ENCODE measurements at places on chromosomes 2 and 18.

GRCh38 chr2:20444101-20444992 is 2.5 kb upstream of the RHOB start:
- no peak for DNase-seq

- DNase-seq = no peak
These were observed 22.7 kb downstream of the CNNM4 start for GRCh38 chr2:96783388-96783787.

DNA sequence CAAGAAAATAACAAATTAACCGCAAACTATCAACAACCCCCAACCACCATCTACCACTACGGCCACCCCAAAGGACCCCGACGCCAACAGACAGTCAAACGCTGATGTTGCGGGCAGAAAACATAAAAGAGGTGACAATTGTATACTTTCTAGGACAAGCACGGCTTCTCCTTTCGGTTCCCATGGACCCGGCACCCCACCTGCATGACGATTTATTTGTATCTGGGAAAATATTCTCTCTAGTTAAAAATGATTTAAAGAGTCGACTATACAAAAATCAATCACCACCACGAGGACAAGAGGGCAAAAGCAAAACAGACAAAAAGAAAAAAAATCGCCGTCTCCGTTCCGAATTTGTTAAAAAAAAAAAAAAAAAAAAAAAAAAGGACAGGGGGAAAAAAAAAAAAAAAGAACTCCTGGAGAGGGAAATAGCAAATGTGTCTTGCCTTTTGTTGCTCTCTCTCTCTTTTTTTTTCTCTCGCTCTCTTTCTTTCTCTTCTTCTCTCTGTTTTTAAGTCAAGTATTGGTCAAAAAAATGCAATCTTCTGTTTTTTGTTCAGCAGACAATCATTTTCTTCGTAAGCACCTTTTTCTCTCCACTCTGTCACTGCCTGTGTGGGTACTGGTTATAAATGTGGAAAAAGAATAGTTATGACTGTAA is 3.6 kb downstream of the SIX3 start:
- DNase-seq = no peak

GRCh38 chr2:18552351-18553077 is 7.9 kb downstream of the RDH14 start:
- DNase-seq = no peak

- DNase-seq = no peak
These were observed 14.7 kb downstream of the CPLX4 start for GRCh38 chr18:59303656-59304195.

DNA sequence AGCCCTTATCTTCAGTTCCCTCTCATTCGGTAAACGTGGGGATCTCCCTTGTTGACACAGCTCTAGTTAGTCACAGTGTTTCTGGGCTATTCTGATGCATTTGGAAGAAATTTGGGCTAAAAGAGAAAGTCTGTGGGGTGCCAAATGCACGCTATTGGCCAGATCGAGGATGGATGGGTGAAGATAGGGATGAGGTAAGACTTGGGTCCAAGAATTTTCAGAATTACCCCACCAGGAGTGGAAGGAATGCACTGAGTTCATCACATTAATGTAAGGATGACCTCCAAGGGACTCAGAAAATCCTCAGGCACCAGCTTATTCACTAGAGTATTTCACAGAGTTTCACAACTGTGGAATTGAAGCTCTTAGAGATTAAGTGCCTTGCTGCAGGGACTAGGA is 49.3 kb downstream of the NRP2 start:
- no peak for DNase-seq

GRCh38 chr2:70123051-70123828 is 36.0 kb downstream of the PCBP1 start:
- peak; percentile 22 for DNase-seq

DNA sequence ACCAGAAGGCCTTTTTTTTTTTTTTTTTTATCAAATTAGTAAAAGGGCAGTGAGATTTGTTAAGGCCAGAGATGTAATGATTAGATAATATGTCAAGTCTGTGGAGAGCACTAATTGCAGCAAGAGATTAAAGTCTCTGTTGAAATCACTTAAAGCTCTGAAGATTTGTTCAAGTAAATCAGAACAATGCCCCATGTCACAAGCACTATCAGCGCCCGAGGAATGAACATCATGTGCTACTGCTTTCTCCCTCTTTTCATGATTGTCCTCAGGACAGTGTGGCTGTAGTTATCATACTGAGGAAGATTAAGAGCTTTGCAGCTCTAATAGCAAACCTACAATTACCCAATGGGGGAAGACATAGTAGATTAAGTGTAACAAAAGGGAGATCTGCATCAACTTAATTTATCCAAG is 71.1 kb downstream of the TDRD15 start:
- DNase-seq = no peak

GRCh38 chr2:13009027-13009642 is 292.4 kb downstream of the TRIB2 start:
- no peak for DNase-seq

DNA sequence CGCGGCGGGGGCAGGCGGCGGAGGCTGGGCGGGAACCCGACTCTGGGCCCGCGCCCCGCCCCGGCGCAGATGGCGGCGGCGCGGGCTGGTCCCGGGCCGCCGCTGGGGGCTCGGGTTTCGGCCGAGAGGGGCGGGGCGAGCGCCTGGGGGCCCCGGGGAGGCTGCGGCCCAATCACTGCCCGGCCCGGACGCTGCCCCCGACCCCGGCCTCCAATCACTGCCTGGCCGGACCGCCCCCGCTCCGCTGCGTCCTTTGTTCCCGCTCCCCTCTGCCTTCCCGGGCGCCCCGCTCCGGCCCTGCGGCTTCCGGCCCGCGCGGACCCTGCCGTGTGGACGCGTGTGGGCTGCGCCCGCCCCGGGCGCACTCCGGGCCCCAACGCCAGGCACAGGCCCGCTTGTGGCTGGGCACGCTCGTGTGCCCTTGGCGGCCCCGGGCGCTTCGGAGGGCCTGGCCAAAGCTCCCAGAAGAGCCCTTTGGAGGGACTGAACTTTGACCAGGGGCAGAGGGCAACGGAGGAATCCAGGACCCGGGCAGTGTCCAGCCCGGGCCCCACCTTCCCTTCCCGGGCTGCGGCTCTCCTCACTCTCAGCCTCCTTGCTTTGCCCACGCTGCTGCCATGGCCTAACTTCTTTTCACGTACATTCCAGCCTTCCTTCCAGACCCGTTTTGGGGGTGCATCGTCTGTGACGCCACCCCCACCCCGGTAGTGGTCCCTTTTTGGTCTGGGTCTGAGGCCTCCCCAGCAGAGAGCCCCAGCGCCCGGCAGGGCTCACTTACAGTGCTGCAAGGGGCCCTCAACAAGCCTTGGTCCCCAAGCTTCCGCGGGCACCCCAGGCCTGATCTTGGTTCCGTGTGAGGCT is 27.1 kb upstream of the PTMA start:
- peak; percentile 81 for DNase-seq

DNA sequence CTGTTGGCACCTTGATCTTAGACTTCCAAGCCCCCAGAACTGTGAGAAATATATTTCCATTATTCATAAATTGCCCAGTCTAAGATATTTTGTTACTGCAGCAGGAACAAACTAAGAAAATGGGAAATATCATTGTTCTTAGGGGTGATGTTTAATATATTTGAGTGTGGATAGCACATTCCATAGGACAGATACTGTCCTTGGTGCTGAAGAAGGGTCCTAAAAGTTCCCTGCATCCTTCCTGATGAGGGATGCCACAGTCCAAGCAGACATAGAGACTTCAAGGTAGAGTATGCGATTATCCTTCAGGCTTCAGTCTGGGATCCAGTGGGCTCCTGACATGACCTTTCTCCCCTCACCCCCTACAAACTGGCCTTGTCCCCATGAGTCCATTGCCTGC is 689.0 kb downstream of the TDRD15 start:
- DNase-seq = no peak

DNA sequence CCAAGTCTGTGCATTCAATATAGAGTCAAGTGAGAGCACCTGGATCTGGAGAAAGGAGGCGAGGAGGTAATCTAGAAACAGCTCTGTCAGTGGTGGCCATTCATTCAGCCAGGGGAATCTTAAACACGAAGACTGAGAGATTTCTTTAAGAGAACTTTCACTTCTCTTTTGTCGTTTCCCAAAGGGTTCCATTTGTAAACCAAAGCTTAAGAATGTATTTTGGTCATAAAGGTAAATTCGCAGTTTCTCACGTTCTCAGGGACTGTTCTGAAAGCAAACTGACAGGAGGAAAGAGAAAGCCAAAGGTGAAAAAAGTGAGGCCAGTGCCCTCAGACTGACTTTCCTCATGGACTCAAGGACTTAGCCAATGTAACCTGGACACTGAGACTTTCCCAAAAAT is 513.5 kb downstream of the CMPK2 start:
- DNase-seq = no peak

DNA sequence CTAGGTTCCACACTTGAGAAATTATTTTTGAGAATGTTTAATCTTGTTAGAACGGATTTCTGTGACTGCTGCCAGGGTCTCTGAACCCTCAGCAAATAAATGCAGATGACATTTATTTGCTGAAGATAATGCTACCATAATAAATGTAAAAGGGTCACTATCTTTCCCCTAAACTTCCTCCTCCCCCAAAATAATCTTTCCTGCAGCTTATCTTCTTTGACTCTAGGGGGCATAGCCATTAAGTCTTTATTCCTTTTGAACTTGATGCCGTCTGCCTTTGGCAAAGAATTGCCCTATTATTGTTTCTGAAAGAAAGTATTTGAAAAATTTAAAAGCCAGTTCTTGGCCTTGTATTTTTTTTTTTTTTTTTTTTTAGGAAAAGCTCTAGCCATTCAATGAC is 63.6 kb upstream of the ACSL3 start:
- DNase-seq = no peak

GRCh38 chr2:98212092-98213000 is 125.4 kb downstream of the VWA3B start:
- no peak for DNase-seq

DNA sequence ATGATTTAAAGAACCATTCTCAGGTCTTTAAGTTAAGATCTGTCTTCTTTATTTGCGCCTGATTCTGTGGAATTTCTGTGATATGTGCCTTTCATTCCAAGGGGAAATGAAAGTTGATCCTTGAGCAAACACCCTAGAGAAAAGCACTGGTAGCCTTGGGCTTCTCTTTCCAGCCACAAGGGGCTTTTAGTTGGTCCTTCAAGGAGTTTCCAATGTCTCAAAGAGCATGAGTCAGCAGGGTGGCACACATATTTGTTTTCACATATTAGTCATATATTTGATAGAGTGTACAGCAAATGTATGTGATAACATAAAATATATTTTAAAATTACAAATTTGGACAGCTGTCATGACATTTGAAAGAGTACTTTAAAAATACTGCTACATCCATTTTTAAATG is 339.5 kb downstream of the TXNL1 start:
- no peak for DNase-seq

- DNase-seq = no peak
These were observed 307.7 kb upstream of the CCDC68 start for GRCh38 chr18:55266981-55267380.

All from DMS 273 treated with DMSO at 0.1 percent for 48 hours (cell line).